Bone marrow (tissue), 2 donors: ENCODE measurements at places on chromosomes 1 and 21.

DNA sequence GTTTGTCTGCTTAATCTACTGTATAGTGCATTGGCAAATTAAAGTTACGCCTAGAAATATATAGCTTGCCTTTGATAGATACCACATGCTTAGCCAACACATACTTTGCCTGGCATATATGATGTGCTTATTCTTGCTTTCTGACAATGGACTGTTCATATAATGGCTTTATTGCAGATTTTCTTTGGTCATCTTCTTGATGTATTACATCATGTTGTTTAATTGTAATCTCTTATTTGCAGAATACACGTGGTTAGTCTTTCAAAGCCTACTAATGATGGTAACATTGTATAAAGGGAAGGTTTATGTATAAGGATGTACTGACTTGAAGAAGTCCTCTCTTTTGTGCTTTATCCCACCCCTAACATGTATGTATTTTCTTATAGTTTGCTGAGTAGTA, 201.5 kb downstream of the PDE4B start:
- DNase-seq: no peak

GRCh38 chr1:224617410-224618355, 1.6 kb downstream of the CNIH3 start:
- no peak for DNase-seq

DNA sequence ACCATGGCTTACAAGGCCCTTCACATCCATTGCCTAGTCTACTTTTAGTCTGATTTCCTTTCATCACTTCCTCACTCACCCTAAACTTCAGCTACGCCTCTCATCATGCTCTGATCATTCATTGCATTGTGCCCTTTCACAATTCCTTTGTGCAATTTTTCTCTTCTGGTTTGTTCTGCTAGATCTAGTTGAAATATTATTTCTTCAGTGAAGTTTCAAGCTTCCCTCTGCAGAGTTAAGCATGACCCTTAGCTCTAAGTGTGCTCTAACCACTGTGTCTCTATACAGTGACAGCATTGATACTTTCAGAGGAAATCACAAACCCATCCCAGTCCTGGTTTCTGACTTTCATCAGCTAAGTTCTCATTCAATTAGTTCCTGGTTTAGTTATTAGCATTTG, 166.1 kb downstream of the PLA2G4A start:
- DNase-seq: no peak

DNA sequence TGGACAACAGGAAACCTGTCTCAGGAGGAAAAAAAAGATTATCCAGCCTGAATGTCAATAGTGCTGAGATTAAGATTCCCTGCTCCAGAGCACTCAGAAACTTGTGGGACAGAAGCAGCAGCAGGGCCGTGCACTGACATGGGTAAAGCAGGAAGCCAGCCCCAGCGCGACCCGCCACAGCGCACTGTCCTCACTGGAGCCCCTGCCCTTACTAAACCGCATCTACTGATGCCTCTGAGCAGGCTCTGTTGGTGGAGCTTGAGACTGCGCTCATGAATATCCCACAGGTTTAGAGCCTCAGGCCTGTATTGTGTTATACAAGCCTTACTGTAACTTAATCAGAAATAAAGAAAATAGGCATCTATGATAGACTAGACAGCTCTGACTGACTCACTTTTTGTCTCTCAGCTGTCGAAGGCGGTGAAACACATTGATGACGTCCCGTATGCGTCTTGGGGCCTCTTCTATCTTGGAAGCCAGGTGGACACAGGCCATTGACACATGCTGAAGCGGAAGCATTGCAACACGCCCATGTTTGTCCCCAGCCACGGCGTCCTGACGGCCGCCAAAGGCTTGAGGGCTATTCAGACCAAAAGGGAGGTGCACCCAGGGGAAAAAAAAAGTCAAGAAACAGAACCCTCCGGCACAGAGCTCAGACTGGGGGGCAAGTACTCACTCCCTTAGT, 1.2 kb downstream of the CCNL2 start:
- DNase-seq: no peak

- DNase-seq: no peak
Measured at GRCh38 chr1:91856996-91857395, 29.0 kb downstream of the TGFBR3 start.
